ENCODE measurements at places on chromosomes 2 and 18.

- no peak for DNase-seq
Measured at GRCh38 chr2:39241588-39241987, 2.2 kb downstream of the CDKL4 start.

- peak; percentile 75 for DNase-seq
Measured at GRCh38 chr2:10278029-10278762, 24.5 kb upstream of the HPCAL1 start.

- no peak for DNase-seq
Measured at GRCh38 chr2:172295677-172296076, 131.7 kb upstream of the ITGA6 start.

DNA sequence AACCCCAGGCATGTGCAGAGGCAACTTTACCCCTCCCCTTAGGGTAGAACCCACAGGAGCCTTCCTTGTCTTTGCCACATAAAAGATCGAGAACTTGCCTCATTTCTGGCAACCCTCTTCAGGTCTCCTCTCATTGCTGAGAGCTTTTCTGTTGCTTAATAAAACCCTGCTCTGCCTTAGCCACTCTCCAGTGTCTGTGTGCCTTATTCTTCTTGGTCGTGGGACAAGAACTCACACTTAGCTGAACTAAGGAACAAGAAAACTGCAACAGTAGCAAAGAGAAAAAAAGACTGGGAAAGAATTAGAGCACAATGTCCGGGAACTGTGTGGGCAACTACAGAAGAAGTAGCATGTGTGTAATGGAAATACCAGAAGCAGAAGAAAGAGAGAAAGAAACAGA, 56.2 kb upstream of the SMIM21 start:
- no peak for DNase-seq

DNA sequence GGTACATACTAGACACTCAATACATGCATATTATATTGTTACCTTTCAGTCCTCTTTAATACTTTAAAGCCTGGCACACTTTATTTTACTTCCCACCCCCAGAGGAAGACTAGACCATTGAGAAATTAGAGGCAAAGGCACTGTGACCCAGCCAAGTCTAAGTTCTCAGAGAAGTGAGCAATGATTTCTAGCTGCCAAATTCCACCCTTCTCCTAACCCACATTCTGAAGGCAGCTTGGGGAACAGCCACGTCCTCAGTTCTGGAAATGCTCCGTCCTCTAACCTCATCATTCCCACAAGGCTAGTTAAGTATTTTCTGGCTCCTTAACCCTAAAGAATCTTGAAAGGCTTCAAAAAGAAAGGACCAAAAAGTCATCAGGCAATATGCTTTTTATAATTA, 86.6 kb downstream of the COL5A2 start:
- DNase-seq, result peak; percentile 94

- peak; percentile 65 for DNase-seq
Measured at GRCh38 chr2:68709421-68709911, 25.1 kb upstream of the ARHGAP25 start.

- DNase-seq, result peak; percentile 55
Measured at GRCh38 chr18:50879302-50880118, 592 bp downstream of the ME2 start.

GRCh38 chr2:63345285-63345633, 243.0 kb downstream of the WDPCP start:
- DNase-seq, result no peak

- DNase-seq, result no peak
Measured at GRCh38 chr2:177568390-177568789, 175.8 kb downstream of the AGPS start.

DNA sequence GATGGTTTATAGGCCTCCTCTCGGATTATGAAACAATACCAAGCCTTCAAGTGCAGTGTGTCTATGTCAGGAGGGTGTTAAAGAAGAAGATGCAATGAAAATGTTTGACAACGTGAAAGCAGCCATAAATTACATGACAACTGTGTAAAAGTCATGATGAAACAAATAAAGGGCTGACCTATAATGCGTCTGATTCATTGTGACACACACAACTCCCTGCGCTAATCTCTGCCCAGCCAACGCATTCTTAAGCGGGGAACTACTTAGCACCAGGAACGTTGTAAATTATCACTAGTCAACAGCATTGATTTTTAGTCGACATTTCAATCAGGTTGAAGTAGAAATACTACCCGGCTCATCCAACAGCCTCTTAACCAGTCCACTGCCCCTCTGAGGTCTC, 26.8 kb downstream of the BCL11A start:
- no peak for DNase-seq
